ENCODE measurements at places on chromosomes 7 and 10. TPM values are rescaled to one million over a fixed set of nuclear protein-coding genes. Genes with fewer than 3 reads are reported as not detected.

NUDT13 gene
- 0.29 TPM for polyA plus RNA-seq

FGFR2 gene
- polyA plus RNA-seq: 88.5 TPM

DNA sequence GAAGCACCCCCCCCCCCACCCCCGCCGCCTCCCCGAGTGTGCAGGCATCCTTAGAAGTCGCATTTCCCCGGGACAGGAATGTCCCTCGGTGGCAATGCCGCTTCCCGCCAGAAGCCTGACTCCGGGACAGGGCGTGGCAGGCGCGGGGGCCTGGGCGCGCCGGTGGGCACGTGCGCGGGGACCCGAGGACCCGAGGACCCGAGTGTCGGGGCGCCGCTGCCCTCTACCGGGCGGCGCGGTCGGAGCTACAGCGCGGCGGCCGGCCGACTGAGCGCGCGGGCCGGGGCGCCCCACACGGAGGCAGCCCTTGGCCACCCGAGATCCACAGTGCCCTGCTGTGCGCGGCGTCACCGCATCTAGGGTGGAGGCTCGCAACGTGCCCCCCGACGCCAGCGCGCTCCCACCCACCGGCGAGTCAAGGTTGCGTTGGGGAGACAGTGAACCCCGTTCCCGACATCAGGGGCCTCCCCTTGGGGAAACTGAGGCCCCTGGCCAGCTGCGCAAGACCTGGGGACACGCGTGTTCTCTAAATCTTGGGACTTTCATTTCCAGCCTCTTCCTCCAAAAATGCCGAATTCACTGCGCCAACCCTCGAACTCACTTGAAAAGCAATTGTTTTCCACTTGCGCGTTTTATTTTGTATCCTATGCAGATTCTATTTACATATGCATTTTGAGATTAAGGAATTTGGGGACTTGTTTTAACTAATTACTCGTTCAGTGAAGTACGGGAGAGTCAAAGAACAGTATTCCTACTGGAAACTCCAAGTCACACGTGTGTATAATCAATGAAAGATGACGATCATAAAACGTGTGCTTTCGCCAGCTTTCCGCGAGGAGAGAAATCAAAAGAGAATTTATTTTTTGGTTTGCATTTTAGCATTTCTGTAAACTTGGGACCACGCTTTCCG, 3.1 kb upstream of the CUX1 start:
- DNase-seq: peak; percentile 39

DNA sequence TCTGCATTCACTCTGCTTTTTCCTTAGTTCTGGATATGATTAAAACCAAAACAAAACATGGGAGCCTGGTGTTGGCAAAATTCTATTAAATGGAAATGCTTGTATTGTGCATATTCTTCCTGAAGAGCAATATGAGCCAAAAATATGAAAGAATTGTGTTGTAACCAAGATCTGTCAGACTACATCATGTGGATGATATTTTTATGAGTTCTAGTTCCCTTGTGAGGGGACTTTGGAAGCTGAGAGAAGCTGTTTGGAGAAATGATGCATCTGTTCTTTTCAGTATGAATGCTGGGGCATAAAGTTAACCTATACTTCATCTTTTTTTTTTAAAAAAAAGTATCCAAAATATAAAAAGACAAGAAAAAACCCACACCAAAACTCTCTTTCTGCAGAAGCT, 782.7 kb downstream of the ANKRD7 start:
- DNase-seq: no peak

- DNase-seq: no peak
Observed at GRCh38 chr7:98903246-98903645, 24.9 kb downstream of the TRRAP start.

GRCh38 chr10:71509444-71509843, 112.7 kb downstream of the CDH23 start:
- DNase-seq: no peak

DNA sequence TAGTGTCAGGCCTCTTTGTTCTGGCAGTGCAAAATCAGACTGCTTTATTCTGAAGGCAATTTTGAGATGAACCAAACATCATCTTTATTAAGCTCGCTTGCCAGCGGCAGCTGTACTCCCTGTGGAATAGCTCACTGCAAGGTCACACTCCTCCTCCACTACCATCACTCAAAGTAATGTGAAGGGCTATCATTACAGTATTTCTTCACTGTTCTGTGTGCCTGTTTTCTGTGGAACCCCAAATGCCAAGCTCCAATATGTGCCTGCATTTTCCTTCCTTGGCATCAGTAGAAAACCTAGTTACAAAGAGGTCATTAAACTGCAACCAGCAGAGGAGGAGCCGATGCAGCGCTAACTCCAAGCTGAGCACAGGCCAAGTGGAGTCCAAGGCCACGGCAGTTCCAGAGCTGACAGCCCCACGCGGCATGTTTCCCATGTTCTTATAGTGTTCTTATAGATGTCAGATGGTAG, 21.4 kb downstream of the BCCIP start:
- peak; percentile 9 for DNase-seq

- DNase-seq: no peak
Observed at GRCh38 chr10:95260909-95261552, 29.8 kb downstream of the PDLIM1 start.

DNA sequence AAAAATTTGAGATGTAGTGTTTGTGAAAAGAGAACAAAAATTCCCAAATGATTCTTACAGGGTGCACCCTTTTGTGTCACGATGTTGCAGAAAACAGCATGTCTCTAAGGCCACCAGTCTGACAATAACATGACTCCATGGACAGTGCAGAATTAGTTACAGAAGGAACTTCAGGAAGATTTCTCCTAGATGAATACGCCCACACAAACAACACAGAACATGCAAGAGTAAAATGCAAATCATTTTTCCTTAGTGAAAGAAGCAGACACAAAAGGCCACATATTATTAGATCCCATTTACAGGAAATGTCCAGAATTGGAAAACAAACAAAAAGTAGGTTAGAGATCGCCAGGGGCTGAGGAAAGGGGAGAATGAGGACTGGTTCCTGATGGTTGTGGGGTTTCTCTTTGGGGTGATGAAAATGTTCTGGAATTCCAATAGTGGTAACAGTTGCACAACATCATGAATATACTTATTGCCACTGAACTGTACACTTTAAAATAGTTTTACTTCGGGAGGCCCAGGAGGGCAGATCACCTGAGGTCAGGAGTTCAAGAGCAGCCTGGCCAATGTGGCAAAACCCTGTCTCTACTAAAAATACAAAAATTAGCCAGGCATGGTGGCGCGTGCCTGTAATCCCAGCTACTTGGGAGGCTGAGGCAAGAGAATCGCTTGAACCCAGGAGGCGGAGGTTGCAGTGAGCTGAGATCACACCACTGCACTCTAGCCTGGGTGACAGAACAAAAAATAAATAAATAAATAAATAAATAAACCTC, 10.2 kb downstream of the ZC3HAV1 start:
- no peak for DNase-seq

DNA sequence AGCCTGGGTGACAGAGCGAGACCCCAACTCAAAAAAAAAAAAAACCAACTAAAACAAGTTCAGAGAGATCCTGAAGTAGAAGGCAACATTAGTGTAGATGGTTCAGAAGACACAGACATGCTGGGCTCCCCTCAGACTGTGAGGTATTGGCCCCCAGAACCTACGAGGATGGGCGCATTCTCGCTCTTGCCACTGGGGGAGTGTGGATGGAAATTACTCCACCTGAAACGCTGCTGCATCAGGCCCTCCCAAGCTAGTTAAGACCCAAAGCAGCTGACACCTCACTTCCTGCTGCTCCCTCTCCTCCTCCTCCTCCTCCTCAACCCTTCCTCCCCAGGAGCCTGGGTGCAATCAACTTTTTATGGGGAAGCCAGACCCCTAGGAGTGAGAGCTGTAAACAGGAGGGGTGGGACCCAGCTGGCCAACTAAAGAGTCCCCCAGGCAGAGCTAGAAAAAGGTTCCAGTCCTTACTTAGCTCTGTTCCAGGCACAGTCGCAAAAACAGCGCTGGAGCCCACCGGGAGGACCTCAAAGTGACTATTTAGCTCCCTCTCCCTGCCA, 7.4 kb downstream of the SH3PXD2A start:
- no peak for DNase-seq

Data from brain (organoid and tissue), 16 donors.